ENCODE measurements at places on chromosomes 5 and 9.

DNA sequence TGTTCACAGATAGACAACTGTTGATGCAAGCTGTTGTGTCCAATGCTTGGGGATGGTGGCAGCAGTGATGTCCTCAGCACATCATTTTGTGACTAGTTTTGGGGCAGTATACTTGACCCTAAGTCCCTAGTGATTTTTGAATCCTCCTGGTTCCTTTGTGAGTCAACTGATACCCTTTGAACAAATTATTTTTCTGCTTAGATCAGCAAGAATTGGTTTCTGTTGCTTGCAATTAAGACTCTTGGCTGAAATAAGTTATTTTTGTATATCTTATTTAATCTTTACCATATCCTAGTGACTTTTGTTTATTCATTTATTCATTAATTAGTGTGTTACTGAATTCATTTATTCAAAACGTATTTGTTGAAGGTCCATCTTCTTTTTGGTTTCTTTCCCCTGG is 392.0 kb upstream of the SGCD start:
- no peak for DNase-seq

GRCh38 chr5:135831439-135831838 is 3.0 kb upstream of the SLC25A48 start:
- DNase-seq: no peak

DNA sequence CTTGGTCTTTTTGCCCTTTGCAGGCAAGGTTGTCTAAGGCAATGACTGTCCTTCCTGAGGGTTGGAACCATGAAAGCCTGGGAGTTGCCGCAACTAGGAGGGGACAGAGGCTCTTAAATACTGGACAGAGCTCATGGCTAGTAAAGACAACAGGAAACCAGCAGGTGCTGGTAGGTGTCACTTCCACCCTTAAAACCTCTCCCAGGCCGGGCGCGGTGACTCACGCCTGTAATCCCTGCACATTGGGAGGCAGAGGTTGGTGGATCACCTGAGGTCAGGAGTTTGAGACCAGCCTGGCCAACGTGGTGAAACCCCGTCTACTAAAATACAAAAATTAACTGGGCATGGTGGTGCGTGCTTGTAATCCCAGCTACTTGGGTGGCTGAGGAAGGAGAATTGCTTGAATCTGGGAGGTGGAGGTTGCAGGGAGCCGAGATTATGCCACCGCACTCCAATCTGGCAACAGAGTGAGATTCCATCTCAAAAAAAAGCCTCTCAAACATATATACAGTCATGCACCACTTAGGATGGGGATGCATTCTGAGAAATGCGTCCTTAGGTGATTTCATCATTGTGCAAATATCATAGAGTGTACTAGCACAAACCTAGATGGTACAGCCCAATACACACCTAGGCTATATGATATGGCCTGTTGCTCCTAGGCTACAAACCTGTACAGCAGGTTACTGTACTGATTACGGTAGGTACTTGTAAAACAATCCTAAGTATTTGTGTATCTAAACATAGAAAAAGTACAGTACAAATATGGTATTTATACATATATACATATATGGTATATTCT is 102.7 kb downstream of the HSPA4 start:
- no peak for DNase-seq

DNA sequence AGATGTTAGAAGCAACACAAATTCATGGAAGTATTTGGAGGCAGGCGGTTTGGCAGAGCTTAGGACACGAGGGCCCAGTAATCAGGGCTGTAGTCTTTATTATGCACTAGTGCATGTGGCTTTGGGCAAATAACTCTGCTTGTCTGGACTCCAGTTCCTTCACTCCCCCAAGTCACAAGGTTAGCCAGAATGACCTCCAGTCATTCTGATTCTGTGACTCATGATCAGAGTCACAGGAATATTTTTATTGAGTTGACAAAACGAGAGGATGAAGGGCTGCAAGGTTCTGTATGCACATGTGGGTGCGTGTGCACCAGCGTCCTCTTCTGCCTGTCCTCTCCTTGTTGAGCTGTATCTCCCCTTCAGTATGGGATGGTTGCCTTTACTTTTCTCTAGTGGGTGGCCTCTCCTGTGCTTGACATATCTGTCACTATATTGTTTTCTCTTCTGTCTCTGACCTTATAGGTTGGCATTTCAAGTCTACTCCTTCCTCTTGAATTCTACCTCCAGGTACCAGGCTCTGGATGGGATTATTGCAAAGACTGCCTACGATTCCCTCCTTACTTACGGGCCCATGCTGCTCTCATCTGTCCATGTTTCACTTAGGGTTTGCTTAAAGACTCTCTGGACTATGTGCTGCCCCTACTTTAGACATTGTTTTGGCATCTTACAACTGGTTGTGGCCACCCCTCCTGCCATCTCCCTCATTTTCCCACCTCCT is 94.6 kb downstream of the KDM4C start:
- no peak for DNase-seq

DNA sequence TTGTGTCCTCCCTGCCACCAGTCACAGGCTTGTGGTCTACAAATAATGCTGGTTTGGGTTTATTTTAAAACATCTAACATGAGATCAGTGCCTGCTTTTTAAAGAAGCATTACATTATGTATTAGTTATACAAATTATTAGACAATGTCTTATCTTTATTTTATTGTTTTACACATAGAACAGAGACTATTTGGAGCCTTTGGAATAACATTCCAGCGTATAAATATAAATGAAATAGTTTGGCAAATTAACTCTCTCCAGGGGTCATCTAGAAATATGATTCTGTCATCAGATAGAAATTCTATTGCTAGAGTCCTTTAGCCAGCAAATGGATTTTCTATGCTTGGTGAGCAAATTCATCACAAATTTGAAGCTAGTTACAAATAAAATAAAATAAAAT is 22.4 kb downstream of the MAP1B start:
- DNase-seq: no peak

GRCh38 chr9:129497005-129497812 is 123.7 kb downstream of the C9orf50 start:
- DNase-seq: no peak

- no peak for DNase-seq
Measured at GRCh38 chr9:108663422-108663821, 192.4 kb downstream of the ACTL7B start.

DNA sequence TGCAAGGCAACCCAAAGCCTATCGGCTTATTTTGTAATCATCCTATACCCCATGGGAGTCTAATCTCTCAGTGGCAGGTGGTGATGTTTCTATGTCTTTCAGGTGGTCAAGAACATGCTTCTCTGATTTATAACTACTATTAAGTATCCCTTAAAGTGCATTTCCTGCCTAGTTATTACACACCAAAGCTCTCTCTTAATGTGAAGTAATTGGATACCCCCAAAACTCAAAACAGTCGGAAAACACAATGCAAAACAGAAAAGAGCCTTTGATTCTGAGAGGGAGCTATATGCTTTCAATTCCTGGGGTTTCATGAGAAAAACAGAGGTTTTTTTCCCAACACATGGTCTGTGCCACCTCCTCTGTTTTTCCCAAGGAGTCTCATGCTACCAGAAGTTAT is 416.4 kb downstream of the CSNK1G3 start:
- no peak for DNase-seq

GRCh38 chr5:150134198-150134588 is 21.5 kb downstream of the PDGFRB start:
- DNase-seq: no peak

- no peak for DNase-seq
Measured at GRCh38 chr5:18305288-18305924, 671.1 kb downstream of the TAF11L14 start.

- no peak for DNase-seq
Measured at GRCh38 chr9:76812591-76812990, 48.4 kb downstream of the PCA3 start.

- no peak for DNase-seq
Measured at GRCh38 chr5:11420969-11421368, 483.3 kb downstream of the CTNND2 start.

- no peak for DNase-seq
Measured at GRCh38 chr5:80569086-80569960, 757 bp downstream of the ANKRD34B start.

- DNase-seq: no peak
Measured at GRCh38 chr9:122446819-122447484, 30.8 kb downstream of the OR1J1 start.

Measured in activated CD8-positive, alpha-beta memory T cell treated with anti-CD3 and anti-CD28 coated beads for 4 hours (primary cell).